Stomach (tissue), 19 donors: ENCODE measurements at places on chromosomes 1 and 21. TPM values are rescaled to one million over a fixed set of nuclear protein-coding genes. Genes with fewer than 3 reads are reported as not detected.

Gene TRIM67
- 0.15 TPM for polyA plus RNA-seq

Gene ESPN
- polyA plus RNA-seq = 18.0 TPM

- no peak for DNase-seq
- H3K36me3 ChIP-seq = no peaks in the 10 kb centered on the region
- no peaks in the 10 kb centered on the region for H3K27me3 ChIP-seq
- no peak overlapping the region for H3K4me3 ChIP-seq
These were observed 5.8 kb downstream of the PDZK1 start for GRCh38 chr1:145701306-145701862.

DNA sequence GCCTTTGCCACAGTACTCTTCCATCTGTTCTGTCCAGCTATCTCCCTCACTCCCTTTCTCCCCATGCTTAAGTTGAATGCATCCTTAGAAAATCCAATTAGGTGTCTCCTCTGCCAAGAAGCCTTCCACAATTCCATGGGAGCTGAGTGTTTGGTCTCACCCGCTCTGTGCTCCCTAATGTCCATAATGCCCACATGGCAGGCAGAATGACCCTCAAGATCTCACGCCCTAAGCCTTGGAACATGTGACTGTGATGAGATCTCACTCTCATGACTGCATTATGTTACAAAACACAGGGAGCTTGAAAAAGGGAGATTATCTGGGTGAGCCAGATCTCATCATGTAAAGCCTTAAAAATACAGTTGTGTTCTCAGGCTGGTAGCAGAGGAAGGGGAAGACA is 229.4 kb downstream of the OMA1 start:
- H3K27me3 ChIP-seq = no peaks in the 10 kb centered on the region
- no peaks in the 10 kb centered on the region for H3K36me3 ChIP-seq
- H3K4me1 ChIP-seq = no peaks in the 10 kb centered on the region
- no peak overlapping the region for H3K27ac ChIP-seq

- H3K27me3 ChIP-seq = no peaks in the 10 kb centered on the region
- H3K4me3 ChIP-seq = peak within 1 kb of the TSS; percentile 99
- no peaks in the 10 kb centered on the region for H3K36me3 ChIP-seq
- peaks cover 55% of the 10 kb centered on the region for H3K4me1 ChIP-seq
- DNase-seq = peak; percentile 96
These were observed at the start of gene MAN1C1 for GRCh38 chr1:25616095-25616986. TSS of gene MAN1C1 (plus strand) at chr1:25616791. CDS start at chr1:25617798, 1,007 bp downstream.

DNA sequence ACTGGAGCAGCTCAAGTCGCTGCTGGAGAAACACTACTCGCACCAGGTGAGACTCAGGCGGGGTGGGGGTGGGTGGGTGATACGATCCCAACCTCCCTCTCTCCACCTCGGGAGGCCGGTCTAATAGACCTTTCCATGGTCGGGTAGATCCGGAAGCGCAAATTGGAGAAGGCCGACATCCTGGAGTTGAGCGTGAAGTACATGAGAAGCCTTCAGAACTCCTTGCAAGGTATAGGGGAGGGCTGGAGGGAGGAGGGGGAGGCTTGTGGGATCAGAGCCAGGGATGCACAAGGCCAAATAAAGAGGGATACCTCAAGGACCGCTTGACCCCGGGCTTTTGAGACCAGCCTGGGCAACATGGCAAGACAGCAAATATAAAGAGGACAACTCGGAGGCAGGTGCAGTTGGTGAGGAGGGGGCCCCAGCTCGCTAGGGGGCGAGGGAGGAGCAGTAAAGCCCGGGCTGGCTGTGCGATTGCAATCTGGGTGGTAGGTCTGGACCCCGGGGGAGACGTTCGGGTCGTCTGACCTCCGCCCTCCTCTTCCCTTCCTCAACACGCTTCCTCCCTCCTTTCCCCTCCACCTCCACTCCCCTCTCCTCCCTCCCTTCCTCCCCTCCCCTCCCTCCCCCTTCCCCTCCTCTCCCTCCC is 546 bp downstream of the HES3 start:
- no peak for DNase-seq
- no peak overlapping the region for H3K27ac ChIP-seq
- H3K27me3 ChIP-seq = peaks cover 86% of the 10 kb centered on the region
- H3K4me3 ChIP-seq = no peak overlapping the region

GRCh38 chr1:234562334-234562733 is 47.6 kb downstream of the IRF2BP2 start:
- no peak overlapping the region for H3K4me3 ChIP-seq
- H3K36me3 ChIP-seq = no peaks in the 10 kb centered on the region
- H3K27ac ChIP-seq = no peak overlapping the region
- peak; percentile 58 for DNase-seq
- peaks cover 9% of the 10 kb centered on the region for H3K4me1 ChIP-seq
- no peaks in the 10 kb centered on the region for H3K27me3 ChIP-seq

GRCh38 chr1:210129759-210130158 is 102.8 kb upstream of the SERTAD4 start:
- DNase-seq = no peak
- H3K27me3 ChIP-seq = no peaks in the 10 kb centered on the region
- H3K4me1 ChIP-seq = no peaks in the 10 kb centered on the region
- H3K4me3 ChIP-seq = no peak overlapping the region
- H3K27ac ChIP-seq = no peak overlapping the region

DNA sequence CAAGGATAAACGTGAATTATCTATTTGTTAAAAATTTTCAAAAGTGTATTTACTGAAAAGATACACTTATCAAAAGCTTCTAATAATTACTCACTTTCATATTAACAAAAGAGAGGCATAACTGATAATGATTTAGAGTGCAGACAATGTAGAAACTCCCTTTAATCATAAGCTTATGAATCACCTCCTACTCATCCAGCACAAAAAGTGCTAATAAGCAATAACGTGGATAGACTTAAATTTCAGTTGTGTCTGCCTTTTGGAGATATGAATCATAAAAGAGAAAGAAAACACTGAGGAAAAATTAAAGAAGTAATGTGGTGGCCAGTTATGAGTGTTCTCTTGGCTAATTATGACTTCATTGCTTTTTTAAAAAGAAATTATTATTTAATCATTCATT is 827.6 kb upstream of the B3GALT2 start:
- H3K4me1 ChIP-seq = no peaks in the 10 kb centered on the region
- no peak overlapping the region for H3K4me3 ChIP-seq
- no peaks in the 10 kb centered on the region for H3K36me3 ChIP-seq
- no peak for DNase-seq
- no peaks in the 10 kb centered on the region for H3K27me3 ChIP-seq
- no peak overlapping the region for H3K27ac ChIP-seq

DNA sequence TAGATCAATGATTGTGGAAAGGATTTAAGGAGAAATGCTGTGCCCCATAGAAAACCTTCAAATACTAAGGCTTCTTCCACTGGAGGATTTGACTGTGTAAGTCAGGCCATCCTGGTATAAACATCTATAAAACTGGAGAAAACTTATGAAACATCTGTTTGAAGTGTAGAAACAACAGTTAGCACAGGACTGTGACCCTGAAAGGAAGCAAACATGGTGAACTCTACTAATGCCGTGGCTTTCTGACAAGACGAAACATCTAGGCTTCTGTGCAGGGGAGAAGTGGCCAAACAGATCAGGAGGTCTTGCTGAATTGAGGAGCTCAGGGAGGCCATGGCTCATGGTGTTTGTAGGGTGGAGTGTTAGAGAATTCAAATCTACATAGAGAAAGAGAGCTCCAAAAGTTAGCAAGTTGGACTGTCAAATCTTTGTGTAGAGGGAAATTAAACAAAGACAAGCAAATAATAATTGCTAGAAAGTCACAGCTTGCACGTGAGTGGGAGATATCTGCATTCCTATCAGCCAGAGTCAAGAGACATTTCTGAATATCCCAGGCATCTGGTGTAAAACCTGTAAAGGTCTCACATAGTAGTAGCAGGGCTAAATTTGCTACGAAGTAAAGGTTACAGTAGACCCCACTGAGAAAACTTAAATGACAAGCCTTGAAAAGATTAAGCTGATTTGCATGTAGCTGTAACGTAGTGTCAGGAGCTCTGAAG is 566.8 kb upstream of the B3GALT2 start:
- H3K4me3 ChIP-seq = no peak overlapping the region
- no peaks in the 10 kb centered on the region for H3K27me3 ChIP-seq
- no peak overlapping the region for H3K27ac ChIP-seq
- no peak for DNase-seq
- H3K4me1 ChIP-seq = no peaks in the 10 kb centered on the region
- H3K36me3 ChIP-seq = no peaks in the 10 kb centered on the region
